ENCODE measurements at places on chromosomes 12 and 14. TPM values are rescaled to one million over a fixed set of nuclear protein-coding genes. Genes with fewer than 3 reads are reported as not detected.
A peak's percentile ranks its signal among the peaks of the same experiment; 100 is the strongest.

DNA sequence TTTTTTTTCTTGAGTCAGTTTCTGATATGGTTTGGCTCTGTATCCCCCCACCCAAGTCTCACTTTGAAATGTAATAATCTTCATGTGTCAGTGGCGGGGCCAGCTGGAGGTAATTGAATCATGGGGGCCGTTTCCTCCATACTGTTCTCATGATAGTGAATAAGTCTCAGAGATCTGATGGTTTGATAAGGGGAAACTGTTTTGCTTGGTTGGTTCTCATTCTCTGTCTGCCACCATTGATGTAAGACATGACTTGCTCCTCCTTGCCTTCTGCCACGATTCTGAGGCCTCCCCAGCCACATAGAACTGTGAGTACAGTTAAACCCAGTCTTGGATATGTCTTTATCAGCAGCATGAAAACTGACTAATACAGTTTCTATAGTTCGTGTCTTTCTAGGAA, 42.9 kb downstream of the WNK1 start:
- H3K4me1 ChIP-seq, result peaks cover 33% of the 10 kb centered on the region
- no peaks in the 10 kb centered on the region for H3K36me3 ChIP-seq
- H3K4me3 ChIP-seq, result no peak overlapping the region
- no peak overlapping the region for H3K27ac ChIP-seq

- H3K27ac ChIP-seq, result peak overlapping the region; percentile 18
- no peak overlapping the region for H3K4me3 ChIP-seq
- peaks cover 38% of the 10 kb centered on the region for H3K4me1 ChIP-seq
- H3K27me3 ChIP-seq, result no peaks in the 10 kb centered on the region
- H3K36me3 ChIP-seq, result no peaks in the 10 kb centered on the region
Measured at GRCh38 chr12:105921872-105922669, 216.7 kb downstream of the NUAK1 start.

DNA sequence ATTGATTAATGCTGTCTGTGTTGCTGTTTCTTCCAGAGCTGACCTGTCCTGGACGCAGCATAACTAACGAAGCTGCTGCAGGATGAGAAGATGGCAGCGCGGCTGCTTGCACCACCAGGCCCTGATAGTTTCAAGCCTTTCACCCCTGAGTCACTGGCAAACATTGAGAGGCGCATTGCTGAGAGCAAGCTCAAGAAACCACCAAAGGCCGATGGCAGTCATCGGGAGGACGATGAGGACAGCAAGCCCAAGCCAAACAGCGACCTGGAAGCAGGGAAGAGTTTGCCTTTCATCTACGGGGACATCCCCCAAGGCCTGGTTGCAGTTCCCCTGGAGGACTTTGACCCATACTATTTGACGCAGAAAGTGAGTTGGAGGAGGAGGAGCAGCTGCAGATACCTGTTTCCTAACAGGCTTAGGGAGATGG, 71.7 kb downstream of the SCN8A start:
- no peaks in the 10 kb centered on the region for H3K27me3 ChIP-seq
- H3K4me1 ChIP-seq, result no peaks in the 10 kb centered on the region
- H3K36me3 ChIP-seq, result no peaks in the 10 kb centered on the region
- DNase-seq, result no peak

- no peaks in the 10 kb centered on the region for H3K27me3 ChIP-seq
- no peak for DNase-seq
- no peak overlapping the region for H3K27ac ChIP-seq
- H3K4me1 ChIP-seq, result peaks cover 10% of the 10 kb centered on the region
- no peaks in the 10 kb centered on the region for H3K36me3 ChIP-seq
- no peak overlapping the region for H3K4me3 ChIP-seq
Measured at GRCh38 chr12:77002382-77002781, 63.0 kb downstream of the E2F7 start.

DNA sequence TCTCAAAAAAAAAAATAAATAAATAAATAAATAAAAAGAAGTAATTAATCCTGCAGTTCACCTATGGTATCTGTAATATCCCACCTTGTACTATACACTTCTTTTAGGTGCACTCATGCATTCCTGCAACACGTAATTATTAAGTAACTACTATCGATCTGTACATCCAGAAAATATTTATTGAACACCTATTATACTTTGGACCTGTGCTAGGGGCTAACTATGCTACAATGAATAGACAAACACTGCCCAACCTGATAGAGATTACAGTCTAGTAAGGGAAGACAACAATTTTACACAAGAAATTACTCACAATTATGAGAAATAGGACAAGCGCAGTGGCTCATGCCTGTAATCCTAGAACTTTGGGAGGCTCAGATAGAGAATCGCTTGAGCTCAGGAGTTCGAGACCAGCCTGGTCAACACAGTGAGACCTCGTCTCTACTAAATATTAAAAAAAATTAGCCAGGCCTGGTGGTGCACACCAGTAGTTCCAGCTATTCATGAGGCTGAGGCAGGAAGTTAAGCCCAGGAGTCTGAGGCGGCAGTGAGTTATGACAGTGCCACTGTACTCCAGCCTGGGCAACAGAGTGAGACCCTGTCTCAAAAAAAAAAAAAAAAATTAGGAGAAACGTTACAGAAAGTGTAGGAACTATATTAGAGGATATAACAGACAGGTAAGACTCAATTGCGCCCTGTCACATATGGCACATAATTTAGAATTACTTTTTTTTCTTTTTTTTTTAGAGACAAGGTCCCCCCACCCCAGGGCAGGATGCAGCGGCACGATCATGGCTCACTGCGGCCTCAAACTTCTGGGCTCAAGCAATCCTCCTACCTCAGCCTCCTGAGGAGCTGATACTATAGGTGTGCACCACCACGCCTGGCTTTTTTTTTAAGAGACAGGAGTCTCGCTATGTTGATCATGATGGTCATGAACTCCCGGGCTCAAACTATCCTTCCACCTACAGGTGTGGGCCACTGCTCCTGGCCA, 1.2 kb downstream of the NRDE2 start:
- peaks cover 4% of the 10 kb centered on the region for H3K36me3 ChIP-seq
- H3K4me1 ChIP-seq, result peaks cover 15% of the 10 kb centered on the region
- H3K4me3 ChIP-seq, result peak overlapping the region; percentile 71
- H3K27ac ChIP-seq, result no peak overlapping the region
- H3K27me3 ChIP-seq, result no peaks in the 10 kb centered on the region

DNA sequence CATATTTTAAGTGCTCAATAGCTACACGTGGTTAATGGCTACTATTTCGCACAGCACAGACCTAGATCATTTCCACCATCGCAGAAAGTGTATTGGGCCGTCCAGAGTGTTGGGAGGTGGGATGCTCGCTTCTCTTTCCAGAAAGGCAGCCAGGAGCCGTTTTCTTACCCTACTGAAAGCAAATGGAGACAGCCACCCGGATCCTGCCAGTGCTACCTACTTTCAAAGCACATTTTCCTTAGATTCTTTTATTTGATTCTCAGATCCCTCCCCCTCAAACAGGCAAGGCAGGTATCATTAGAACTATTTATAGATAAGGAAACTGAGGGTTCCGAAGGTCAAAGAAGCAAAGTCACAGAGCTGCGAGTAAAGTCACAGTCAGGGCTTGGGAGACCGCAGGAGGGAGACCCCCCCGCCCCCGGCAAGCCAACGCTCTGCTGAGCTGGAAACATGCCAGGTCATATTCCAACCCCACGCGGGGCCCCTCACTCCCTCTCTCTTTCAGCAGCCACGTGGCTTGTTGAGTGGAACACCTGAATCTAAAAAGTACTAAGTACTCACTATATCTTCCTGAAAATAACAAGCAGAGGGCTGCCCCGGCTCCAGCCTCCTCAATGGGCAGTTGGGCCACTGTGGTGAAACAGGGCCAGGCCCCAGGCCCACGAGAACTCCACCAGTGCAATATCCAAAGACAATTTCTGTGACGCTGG, 36.2 kb downstream of the PRIMA1 start:
- no peak overlapping the region for H3K4me3 ChIP-seq
- H3K36me3 ChIP-seq, result no peaks in the 10 kb centered on the region
- no peak for DNase-seq
- no peaks in the 10 kb centered on the region for H3K27me3 ChIP-seq
- H3K27ac ChIP-seq, result no peak overlapping the region

- no peaks in the 10 kb centered on the region for H3K27me3 ChIP-seq
- no peak overlapping the region for H3K4me3 ChIP-seq
- no peak for DNase-seq
- H3K4me1 ChIP-seq, result peaks cover 4% of the 10 kb centered on the region
Measured at GRCh38 chr14:36773136-36773540, 111.5 kb downstream of the PAX9 start.

DNA sequence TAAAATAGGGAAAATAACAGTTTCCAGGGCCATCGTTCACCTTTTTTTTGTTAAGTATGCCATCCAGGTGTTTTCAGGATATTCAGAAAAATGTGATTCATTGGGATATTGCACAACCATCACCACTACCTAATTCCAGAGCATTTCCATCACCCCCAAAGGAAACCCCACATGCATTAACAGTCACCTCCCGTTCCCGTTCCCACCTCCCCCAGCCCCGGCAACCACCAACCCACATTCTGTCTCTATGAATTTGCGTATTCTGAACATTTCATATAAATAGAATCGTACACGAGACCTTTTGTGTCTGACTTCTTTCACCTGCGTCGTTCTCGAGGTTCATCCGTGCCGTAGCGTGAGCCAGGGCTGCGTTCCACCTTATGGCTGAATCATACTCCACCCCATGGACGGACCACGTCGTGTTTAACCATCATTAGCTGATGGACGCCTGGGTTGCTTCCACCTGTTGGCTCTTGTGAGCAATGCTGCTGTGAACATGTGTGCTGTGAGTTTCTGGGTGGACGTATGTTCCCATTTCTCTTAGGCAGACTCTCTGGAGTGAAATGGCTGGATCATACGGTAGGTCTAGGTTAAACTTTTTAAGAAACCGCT, 51.0 kb upstream of the NCOR2 start:
- peaks cover 22% of the 10 kb centered on the region for H3K4me1 ChIP-seq
- no peak for DNase-seq
- H3K36me3 ChIP-seq, result no peaks in the 10 kb centered on the region
- H3K4me3 ChIP-seq, result no peak overlapping the region

DNA sequence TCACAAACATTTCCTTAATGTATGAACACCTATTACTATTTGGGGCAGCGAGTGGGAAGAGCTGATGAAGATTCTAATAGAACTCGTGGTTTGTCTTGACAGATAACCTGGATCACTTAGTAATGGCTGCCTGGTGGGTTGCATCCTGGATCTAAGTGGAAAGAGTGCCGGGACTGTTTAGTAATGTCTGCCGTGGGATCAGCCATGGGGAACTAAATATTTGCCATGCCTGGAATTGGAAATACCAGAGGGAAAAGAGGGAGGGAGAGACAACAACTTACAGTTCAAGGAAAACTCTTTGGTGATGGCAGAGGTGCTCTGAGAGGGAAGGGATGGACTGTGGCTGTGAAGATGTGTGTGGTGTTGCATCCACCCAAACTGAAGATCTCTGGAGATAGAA, 21.3 kb upstream of the CCDC63 start:
- peaks cover 4% of the 10 kb centered on the region for H3K4me1 ChIP-seq
- H3K36me3 ChIP-seq, result no peaks in the 10 kb centered on the region
- H3K27me3 ChIP-seq, result no peaks in the 10 kb centered on the region
- H3K4me3 ChIP-seq, result no peak overlapping the region

Gene ZDHHC22
- not detected for total RNA-seq

Gene NEUROD4
- not detected for total RNA-seq

Gene FAR2
- 26.9 TPM for total RNA-seq

Gene PGF
- total RNA-seq, result 8.2 TPM

Gene KRT75
- total RNA-seq, result 3.3 TPM

Gene OR6C68
- total RNA-seq, result not detected

Gene TUNAR
- total RNA-seq, result not detected

Gene FOXA1
- total RNA-seq, result 10.2 TPM

All from suprapubic skin (tissue), 4 donors.